ENCODE measurements at places on chromosomes 3 and 15.

GRCh38 chr15:70486012-70486411 is 277.3 kb downstream of the UACA start:
- DNase-seq, result no peak

DNA sequence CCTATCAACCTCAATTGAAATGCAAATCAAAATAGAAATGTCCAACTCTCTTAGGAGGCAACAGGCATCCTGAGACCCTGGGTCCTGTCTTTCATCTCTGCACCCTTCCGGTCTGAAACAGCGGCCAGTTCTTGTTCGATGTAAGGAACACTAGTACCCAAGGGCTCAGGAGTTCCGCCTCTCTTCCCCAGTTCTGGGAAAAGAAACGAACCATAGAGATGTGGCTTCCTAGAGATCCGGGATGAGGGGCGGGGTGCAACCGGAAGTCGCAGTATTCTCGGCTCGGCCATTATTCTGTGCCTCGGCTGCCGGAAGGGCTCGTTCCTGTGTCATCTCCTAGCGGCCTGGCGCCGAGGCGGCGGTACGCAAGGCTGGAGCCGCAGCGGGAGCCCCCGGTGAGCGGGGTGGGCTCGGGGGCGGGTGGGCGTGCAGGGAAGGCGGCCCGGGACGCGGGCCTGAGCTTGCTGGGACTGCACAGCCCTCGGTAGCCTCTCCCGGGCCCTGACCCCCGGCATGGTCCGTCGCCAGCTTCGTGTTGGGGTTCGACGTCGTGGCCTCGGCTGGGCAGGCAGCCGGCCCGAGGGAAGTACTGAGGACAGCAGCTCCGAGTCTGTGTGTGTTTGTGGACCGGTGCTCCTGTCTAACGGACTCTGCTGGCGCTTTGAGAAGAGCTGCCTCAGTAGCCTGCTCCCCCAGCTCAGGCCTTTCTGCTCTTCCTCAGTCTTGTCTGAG is at the start of gene ZNF197:
Gene ZNF197 (plus strand): TSS at position 288 of the 732 bp plus-strand sequence. CDS start 4,119 bp downstream, outside the sequence.
- peak; percentile 78 for DNase-seq

DNA sequence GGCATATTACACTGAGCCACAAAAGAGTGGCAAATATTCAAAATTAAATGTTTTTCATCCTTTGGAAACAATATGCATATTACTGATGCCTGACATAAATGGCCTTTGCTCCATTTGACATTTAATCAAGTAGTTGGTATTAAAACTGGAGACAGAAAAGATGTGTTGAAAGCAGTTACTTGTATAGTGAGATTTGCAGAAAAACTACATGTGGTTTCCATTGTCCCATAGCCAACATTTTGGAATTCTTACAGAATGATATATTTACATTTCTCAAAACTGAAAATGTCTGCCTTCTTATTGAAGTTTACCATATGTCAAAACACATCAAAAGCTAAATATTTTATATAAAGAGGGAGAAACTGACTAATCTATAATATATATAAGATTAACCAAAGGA is 21.6 kb downstream of the SHOX2 start:
- no peak for DNase-seq

GRCh38 chr3:38567498-38567897 is 71.4 kb downstream of the EXOG start:
- DNase-seq, result no peak

DNA sequence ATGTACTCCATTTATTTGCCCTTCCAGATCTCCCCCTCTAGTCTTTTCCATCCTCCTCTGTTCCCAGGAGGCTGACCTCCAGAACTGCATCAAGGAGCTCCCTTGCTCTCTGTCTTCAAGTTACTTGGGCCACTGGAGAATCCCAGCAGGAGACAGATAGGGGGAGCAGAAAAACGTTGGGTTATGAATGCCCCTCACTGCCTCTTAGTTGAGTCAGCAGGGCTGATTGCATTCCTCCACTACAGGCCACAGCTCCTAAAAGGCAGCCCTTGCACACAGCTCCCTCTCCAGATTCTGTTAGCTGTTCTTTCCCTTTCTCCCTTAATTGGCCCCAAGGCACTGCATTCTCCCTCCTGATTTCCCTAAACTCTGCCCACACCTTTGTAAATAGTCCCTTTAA is 12.4 kb upstream of the CEP152 start:
- DNase-seq, result no peak

GRCh38 chr15:39472621-39473297 is 108.1 kb upstream of the THBS1 start:
- DNase-seq, result no peak

DNA sequence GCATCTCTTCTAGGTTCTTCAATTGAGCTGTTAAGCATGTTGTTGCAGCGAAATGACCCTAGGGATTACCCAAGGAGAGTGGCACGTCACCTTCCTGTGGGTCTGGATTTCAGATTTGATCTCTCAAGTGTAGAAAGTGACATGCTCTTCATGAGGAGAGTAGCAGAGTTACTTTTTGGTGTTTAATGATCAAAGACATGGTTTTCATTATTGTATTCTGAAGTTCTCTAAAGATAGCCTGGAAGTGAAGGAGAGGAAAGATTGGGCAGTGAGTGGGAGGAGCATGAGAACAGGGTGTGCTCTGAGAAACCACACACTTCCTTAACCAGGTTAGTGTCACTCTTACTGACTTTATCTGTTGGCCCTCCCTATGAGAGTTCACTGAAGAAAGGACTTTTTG is 153.6 kb downstream of the AKAP13 start:
- DNase-seq, result no peak

DNA sequence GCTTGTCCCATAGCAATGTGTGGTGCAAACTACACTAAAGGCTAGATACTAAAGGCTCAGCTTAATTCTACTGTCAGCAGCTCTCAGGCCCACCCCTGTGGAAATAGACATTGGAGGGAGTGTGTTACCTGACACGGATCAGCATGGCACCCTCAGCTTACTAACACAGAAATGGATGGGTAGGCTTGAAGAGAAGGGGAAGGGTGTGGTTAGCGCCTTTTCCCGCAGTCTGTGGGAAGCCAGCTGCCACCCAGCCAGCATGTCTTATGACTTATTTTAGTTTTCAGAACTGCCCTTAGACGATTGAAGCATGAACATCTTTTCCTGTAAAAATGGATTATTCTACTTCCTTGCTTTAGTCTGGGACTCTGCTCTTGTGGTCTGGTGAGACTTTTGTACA is 25.8 kb upstream of the ADPGK start:
- no peak for DNase-seq

GRCh38 chr3:98259707-98260106 is 4.3 kb upstream of the OR5H6 start:
- no peak for DNase-seq

GRCh38 chr3:97235611-97236315 is 421.4 kb downstream of the EPHA6 start:
- DNase-seq, result no peak

- DNase-seq, result no peak
Observed at GRCh38 chr15:31083370-31083780, 18.1 kb downstream of the TRPM1 start.

- no peak for DNase-seq
Observed at GRCh38 chr3:72338942-72339669, 509.1 kb downstream of the SHQ1 start.

GRCh38 chr3:173977747-173978146 is 580.2 kb downstream of the NLGN1 start:
- no peak for DNase-seq

DNA sequence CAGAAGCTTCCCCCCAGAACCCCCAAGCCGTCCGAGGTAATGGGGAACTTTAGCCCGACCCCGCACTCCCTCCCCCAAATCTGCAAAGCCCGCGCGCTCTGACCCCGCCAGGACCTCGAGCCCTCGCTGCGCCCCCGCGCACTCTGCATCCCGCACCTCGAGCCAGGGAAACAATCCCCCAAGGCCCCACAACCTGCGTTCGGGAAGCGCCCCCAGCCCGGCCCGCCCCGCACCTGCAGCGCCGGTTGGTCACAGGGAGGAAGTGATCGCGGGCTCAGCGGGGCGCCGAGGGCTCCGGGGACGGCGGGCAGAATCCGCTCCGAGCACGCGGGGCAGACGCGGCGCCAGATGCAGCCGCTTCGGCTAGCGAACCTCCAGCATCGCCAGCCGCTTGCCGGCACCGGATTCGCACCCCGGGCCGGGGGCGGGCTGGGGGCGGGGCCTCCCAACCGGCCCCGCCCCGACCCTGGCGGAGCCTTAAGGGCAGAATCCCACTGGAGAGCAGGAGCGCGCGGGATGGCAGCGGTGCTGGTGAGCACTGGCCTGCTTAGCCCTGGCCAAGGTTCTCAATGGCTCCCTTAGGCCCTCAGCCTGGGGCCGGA is at the start of gene CAMKV:
Gene CAMKV (minus strand): TSS at position 382 of the 602 bp plus-strand sequence. CDS start 7,518 bp downstream, outside the sequence.
- DNase-seq, result peak; percentile 51

GRCh38 chr3:30408105-30408557 is 198.3 kb upstream of the TGFBR2 start:
- no peak for DNase-seq

DNA sequence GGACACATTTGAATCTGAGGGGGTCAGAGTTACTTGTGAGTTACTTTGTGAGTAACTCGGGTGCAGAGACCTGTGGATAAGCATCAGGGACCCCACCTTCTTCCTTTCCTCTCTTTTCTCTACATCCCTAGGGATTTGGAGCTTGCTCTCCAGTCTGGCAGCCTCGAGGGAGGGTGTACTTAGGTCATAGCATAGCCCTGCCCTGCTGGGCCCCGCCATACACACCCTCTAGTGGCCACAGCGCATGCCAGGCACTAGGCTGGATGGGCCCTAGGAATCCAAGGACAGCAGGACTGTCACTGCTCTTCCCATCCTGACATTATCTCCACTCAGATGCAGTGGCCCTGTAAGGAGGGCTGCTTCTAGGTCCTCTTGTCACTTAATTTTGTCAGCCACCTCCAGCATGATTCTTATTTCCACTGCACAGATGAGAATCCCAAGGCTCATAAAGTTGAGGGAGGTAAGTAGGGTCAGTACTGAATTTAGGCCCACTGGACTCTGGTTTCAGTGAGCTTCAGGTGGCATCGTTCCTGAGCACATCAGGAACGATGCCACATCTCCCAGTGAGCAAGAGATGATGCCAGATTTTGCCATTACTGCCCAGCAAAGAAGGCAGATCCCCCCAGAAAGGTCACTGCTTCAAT is 3.6 kb upstream of the SMAD6 start:
- peak; percentile 90 for DNase-seq

DNA sequence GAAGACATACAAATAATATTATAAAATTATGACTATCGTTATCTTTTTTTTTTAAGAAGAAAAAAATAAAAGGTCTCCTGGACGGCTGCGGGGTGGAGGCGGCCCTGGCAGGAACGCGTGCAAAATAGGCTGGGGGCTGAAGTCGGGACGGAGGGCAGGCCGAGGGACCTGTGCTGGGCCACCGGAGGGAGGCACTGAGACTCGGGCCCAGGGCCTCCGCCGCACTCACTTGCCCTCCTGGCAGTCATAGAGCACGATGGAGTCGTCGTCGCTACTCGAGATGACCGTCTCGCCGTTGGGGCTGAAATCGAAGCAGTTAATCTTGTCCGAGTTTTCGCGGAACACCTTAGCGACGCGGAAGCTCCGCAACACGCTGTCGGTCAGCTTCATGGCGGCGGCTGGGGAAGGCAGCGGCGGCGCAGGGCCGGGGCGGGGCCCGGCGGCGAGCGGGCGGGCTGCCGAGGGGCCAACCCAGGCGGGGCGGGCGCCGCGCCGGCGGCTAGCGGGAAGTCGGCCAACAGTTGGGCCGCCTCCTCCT is 408 bp downstream of the WDR82 start:
- DNase-seq, result peak; percentile 56

DNA sequence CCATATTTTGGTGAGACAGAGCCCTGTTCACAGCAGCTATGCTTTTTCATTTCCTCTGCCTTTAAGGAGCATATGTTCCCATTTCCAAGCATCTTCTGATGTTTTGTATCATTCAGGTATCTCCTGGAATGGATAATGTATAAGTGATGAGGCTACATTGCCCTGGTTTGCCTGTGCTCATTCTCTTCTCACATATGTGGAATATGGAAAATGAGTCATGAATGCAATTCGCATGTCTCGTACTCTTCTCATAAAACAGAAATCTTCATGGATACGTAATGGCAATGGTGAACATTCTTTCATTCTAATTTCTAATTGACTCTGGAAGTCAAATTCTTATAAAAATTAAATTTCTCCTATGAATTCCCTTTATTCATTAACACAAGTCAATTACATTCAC is 143.1 kb downstream of the CDIN1 start:
- no peak for DNase-seq

- peak; percentile 100 for DNase-seq
Observed at GRCh38 chr15:68820295-68821189, at the start of gene ANP32A. Gene ANP32A (minus strand): TSS chr15:68820895. CDS start chr15:68820751, 144 bp downstream.

DNA sequence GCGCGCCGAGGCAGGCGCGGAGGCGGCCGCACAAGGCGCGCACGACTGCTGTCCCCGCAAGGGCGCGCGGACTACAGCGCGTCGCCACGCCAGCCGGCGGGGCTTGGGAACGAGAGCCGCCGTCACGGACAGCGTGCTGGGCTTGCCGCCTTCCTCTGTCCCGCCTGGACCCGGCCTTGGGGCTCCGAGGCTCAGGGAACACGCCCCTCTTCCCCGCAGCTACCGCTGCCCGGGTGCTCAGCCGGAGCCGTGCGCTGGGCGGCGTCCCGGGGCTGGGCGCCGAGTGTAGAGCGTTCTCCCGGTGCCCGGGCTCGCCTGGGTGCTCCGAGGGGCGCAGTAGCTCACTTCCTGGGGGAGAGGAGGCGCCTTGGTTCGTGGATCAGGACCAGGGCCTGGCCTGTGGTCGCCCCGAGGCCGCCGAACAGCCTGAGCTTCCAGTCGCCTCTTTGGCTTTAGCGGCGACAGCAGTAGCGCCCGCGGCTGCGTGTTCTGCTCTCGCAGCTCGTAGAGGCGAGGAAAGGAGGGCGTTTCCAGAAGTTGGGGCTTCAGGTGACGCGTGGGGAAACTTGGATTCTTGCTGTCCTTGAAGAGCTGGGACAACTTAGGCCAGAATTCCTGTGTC is 226.7 kb upstream of the C2CD4B start:
- DNase-seq, result peak; percentile 32

DNA sequence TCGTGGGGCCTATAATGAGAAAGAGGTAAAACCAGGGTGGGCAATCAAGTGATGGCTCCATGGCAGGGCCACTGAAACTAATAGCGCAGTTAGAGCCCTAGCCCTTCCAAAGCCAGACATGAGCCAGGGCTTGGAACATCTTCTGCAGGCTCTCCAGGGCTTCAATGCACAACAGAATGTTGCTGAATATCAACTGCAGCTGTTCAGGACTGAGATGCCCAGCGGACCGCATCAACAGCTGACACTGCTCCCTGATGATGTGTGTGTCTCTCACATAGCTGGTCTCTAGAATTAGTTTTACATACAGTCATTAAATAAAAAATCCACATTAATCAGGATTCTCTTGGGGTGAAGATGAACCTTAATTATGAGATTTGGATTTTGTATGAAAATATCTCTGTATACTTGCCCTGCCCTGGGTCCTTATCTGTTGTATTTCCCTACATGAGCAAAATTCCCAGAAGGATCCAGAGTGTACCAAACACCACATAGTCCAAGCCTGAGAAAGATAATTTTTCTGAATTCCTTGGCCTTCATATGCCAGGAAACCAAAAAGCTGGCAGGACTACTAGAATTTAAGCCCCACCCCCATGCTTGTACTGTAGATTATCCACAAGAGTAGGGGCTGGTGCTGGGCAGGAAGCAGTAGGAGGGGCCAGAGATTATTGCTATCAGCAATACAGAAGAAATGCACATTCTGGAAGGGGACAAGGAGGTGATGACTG is 7.7 kb upstream of the GOLGB1 start:
- DNase-seq, result no peak

- no peak for DNase-seq
Observed at GRCh38 chr15:80832686-80833085, 53.5 kb downstream of the CEMIP start.
